ENCODE measurements at places on chromosomes 4 and X.
A peak's percentile ranks its signal among the peaks of the same experiment; 100 is the strongest.

DNA sequence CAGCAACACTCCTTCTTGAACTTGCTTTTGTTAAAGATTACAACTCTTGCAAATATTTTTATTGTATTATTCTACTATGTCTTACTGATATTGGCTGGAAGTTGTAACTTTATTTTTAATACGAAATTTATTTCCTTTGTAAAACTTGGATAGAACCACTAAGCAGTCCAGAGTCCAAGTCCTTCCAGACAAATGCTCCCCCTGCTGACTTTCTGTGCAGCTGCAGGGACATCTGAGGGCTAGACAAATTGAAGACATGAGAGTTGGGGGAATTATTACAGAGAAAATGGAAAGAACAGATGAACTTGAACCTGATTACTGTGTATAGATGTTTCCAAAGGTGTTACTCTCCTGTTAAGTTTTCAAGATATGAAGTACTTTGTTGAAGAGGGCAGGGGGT, 238.8 kb downstream of the GRIA3 start:
- DNase-seq, result no peak

GRCh38 chr4:15344041-15344440, 83.8 kb upstream of the C1QTNF7 start:
- DNase-seq, result no peak

GRCh38 chr4:92646826-92647225, 343.1 kb downstream of the GRID2 start:
- no peak for DNase-seq

GRCh38 chr4:41865981-41866798, 69.0 kb upstream of the TMEM33 start:
- DNase-seq, result no peak

- peak; percentile 94 for DNase-seq
Observed at GRCh38 chr4:41178372-41179370, 35.7 kb downstream of the APBB2 start.

- DNase-seq, result no peak
Observed at GRCh38 chrX:46837558-46838485, 979 bp downstream of the RP2 start.

- DNase-seq, result no peak
Observed at GRCh38 chr4:65515646-65516045, 154.6 kb downstream of the EPHA5 start.

GRCh38 chr4:119238068-119238722, 25.7 kb downstream of the USP53 start:
- no peak for DNase-seq

DNA sequence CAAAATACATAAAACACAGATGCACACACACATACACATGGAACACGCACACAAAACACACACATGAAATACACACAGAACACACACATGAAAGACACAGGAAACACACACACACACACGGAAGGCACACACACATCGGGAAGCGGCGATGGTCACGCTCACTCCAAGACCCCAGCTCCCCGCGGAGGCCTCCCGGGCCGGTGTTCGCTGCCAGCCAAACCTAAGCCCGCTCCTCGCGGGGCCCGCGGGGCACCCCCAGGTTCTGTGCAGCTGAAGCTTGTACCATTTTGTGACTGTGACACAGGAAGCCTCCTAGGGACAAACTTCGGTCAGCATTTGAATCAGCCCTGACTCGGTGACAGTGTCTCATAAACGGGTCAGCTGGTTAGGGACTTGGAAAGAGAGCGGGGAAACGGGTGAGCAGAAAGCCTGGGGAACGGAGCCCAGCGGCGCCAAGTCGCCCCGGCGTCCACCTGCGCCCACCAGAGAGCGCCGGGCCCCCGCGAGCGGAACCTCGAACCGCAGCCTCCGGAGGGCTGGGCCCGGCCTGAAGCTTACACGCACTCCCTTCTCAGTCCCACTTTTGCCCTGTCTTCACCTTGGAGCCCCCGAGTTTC, 32.1 kb downstream of the F11 start:
- no peak for DNase-seq

DNA sequence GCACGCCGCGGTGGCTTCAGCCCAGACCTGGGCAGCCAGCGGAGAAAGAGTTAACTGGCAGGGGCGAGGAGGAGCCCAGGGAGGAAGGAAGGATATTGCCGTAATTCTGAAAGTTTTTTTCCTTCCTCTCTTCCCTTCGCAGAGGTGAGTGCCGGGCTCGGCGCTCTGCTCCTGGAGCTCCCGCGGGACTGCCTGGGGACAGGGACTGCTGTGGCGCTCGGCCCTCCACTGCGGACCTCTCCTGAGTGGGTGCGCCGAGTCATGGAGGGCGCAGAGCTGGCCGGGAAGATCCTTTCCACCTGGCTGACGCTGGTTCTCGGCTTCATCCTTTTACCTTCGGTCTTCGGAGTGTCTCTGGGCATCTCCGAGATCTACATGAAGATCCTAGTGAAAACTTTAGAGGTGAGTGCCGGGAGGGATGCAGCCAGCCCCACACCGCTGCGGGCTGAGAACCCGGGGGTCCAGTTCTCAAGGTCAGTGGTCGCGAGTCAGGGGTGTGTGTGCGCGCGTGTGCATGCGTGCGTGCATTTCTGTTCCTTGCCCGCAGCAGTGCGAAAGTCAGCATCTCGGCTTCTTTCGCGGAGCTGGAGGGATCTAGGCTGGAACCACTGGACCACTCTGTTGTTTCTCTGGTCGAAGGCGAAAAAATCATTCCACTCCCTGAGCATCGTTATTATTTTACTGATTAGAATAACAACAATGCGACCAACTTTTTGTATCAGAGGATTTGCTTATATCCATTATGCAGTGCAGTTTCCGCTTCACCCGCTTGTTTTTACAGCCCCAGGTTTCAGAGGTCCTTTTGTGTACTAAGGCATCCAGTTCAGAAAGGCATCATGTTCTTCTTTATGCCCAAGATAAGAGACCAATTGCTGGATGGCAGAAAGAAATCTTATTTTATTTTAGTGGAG, 709 bp downstream of the GPAT3 start:
- no peak for DNase-seq

GRCh38 chrX:119647552-119648420, 41.6 kb upstream of the NKRF start:
- no peak for DNase-seq

DNA sequence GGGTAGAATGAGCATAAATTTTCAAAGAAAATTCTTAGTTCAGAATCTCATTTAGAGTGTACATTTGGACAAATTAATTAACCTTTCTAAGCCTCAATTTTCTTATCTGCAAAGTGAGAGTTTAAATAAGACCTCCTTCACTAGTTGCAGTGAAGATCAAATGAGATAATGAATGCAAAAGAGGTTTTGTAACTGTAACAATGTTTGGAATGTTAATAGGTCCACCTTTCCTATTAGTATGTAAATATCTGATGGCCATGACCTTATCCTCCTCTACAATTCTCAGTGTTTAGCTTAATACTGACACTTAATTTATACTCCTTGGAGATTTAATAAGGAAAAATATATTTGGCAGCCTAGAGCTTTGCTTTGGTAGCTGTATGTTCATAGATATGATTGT, 138.8 kb downstream of the GABRG1 start:
- no peak for DNase-seq

DNA sequence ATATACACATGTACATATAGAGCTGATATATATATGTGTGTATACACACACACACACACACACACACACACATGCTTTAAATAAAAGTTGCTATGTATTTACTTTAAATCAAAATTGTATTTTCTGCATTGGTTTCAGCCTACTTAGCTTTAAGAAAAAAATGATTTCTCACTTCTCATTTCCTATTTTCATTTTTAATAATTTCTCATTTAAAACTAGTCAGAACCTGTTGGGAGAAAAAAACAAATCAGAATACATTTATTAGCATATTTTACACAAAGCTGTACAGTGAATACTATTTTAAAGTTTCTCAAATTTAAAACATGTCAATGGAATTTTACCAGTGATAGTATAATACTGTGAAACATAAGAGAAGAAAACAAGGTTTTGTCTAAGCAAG, 681.8 kb downstream of the CENPC start:
- DNase-seq, result no peak

DNA sequence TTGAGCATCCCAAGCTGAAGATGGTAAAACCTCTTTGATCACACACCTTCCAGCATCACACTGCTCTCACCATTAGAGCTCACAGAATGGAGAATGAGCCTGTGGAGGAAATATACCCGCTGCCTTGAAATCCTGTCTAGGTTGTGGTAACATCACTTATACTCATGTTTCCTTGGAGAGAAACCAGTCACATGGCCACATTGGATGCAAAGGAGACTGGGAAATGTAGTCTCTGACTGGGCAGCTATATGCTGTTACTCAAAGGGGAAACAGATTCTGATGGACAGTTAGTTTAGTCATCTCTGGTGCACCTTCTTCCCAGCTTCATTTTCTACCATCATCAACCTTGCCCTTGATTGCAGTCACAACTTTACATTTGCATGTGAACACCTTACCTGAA, 286.3 kb downstream of the ANKRD50 start:
- DNase-seq, result no peak

All from skeletal muscle cell (primary cell).